ENCODE measurements at places on chromosomes 5 and 9.

- DNase-seq: no peak
These were observed 63.5 kb upstream of the MOCS2 start for GRCh38 chr5:53173083-53173482.

GRCh38 chr5:135900276-135900675 is 4.6 kb upstream of the IL9 start:
- no peak for DNase-seq

- DNase-seq: no peak
These were observed 574.8 kb downstream of the PSAT1 start for GRCh38 chr9:78871452-78872331.

- peak; percentile 14 for DNase-seq
These were observed 122.2 kb downstream of the LHX2 start for GRCh38 chr9:124133727-124134126.

- DNase-seq: no peak
These were observed 144.6 kb upstream of the MRPS30 start for GRCh38 chr5:44663991-44664710.

DNA sequence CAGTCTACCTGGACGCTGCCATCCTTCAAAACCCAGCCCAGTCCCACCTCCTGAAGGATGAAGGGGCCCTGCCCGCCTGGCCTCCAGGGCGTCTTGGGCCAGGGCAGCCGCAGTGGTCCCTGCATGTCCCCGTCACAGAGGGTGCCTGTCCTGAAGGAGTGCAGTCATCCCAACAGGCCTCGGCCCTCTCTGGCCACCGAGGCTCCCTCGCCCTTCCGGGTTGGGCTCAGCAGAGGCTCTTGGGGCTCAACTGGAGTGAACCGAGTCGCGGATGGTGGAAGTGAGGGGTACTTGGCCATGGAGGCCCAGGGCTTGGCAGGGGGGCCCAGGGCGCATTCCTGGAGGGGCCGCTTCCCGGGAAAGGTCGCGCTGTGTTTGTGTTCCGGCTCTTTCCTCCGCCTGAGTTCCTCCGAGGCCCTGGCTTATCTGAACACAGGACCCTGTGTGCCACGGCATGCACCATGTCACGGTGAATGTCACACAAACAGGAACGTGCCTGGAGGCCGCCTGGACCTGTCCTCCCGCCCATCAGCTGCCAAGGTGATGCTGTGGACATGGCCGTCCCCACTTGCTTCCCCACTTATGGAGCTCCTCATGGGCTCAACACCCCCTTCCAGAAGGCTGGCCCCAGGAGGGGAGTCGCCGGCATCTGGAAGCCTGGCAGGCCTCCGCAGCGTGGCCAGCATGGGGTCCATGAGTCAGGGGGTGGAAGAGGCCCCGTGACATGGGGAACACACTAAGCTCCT is 25.7 kb upstream of the OBP2B start:
- no peak for DNase-seq

- no peak for DNase-seq
These were observed 377.5 kb upstream of the RIOK2 start for GRCh38 chr5:97560599-97560993.

GRCh38 chr9:28471261-28471660 is 898.0 kb upstream of the C9orf72 start:
- no peak for DNase-seq

GRCh38 chr5:131693894-131694293 is 58.9 kb upstream of the RAPGEF6 start:
- DNase-seq: no peak

DNA sequence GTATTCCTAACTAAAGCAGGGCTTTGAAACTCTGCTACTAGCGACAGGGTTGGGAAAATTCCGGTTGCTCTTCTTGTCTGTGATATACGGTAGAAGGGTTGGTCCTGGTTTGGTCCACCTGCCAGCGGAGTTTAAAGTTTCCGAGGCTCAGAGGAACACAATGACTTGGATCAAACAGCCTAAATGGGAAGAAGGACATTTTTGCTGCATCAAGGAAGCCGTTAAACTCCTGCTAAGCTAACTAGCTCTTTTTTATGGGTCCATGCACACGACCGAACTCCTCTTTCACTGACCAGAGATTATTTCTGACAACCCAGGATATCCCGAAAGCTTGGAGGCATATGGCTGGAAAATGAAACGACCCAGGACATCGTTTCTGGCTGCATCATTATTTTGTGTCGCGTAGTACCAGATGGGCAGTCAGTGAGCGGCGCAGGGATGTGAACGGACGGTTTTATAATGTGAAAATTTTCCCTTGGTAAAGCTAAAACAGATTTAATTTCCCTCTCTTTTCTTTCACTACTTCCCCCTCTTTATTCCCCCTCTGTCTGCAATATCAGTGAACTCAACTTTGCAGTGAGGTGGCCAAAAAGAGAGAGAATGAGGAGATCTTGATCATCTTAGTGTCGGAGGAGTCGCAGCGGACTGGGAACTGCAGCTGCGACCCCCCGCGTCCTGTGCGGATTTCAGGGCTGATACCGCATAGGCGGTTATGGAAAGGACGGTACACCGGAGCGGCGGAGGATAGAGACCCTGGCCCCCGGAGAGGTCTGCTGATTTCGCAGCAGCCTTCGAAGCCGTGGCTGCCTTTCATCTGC is at the start of gene LURAP1L:
TSS of gene LURAP1L (plus strand) at position 160 of the 818 bp plus-strand sequence. CDS start 696 bp downstream, outside the sequence.
- DNase-seq: no peak

DNA sequence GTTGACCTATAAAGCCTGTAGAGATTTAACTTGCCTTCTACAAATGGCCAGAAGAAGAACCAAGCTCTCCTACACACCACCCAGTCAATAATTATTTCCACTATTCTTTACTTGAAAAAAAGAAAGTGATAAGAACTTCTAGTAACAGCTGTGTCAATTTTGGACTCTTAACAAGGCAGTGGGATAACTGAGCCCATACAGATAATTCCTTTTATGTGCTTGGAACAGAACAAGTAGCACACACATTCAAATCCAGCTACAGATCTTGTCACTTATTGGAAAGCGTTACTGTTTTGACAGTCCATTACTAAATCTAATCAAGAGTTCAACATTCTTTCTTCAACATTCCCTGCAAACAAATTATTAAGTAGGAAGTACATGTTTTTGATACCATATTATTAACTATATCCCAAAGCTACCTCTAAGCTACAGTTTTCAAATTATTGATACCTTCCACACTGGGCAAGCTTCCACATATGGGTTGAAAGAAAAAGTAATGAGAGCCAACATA is 6.3 kb downstream of the PTGER4 start:
- DNase-seq: no peak

GRCh38 chr5:154274828-154275185 is 84.3 kb downstream of the GALNT10 start:
- DNase-seq: no peak

DNA sequence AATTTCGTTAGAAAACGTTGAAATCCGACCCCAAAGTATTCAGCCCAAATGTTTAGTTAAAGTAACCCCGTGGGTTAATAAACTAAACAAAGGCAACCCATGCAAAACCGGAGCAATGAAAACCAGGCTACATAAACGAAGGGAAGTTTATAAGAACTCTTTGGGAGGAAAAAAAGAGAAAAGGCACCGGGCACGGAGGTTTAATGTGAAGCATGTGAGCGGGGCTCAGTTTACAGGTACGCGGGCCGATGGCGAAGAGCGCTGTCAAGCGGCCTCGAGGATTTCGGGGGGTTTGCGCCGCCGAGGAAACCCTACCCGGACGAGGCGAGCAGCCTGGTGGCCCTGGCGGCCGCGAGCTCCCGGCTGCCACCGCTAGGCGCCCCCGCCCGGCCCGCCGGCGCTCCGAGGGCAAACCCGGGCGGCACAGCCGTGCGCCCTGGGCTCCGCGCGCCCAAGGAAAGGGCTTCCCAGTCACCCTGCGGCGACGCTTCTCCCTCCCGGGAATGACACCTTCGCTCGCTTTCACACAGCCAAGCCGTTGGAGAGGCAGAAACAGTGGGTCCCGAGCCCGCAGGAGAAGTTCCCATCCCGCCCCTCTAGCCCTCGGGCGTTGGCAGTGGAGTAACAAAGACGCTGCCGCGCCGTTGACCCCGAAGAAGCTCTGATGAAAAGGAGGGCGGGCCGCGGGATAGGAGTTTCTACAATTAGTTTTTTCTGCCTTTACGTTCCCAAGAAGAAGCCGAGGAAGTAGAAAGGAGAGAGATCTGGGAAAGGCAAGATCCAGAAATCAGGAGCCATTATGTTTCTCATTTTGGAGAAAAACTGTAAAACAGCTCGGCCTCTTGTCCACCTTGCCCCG is 126.0 kb downstream of the TMEM174 start:
- DNase-seq: peak; percentile 30

GRCh38 chr5:138051441-138052296 is 18.8 kb upstream of the FAM13B start:
- DNase-seq: no peak

GRCh38 chr5:156361436-156362109 is 34.6 kb downstream of the SGCD start:
- DNase-seq: no peak

DNA sequence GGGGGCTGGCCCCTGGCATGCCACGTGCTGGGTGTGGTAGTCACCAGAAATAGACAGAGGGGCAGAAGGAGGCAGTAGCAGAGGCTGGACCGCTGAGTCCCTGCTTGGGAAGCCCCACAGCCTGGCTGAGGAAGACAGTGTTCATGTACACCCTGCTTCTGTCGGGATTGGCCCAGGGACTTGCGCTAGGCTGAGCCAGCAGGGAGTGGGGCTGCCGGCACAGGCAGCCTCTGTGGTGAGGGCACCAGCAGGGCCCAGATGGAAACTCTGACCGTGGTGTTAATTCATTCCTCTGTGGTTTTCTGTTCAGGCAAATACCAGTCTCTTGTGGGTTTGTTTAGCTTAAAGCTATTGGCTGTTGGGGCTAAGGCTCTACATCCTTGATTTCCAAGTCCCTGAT is 108.6 kb upstream of the RAD23B start:
- peak; percentile 58 for DNase-seq

- DNase-seq: no peak
These were observed 209.0 kb downstream of the SEC61B start for GRCh38 chr9:99431103-99431502.

GRCh38 chr5:17872204-17872603 is 237.9 kb downstream of the TAF11L14 start:
- no peak for DNase-seq

- no peak for DNase-seq
These were observed 241.5 kb upstream of the CLINT1 start for GRCh38 chr5:158100373-158100888.

- DNase-seq: no peak
These were observed 53.3 kb downstream of the FOXD1 start for GRCh38 chr5:73395256-73395655.

DNA sequence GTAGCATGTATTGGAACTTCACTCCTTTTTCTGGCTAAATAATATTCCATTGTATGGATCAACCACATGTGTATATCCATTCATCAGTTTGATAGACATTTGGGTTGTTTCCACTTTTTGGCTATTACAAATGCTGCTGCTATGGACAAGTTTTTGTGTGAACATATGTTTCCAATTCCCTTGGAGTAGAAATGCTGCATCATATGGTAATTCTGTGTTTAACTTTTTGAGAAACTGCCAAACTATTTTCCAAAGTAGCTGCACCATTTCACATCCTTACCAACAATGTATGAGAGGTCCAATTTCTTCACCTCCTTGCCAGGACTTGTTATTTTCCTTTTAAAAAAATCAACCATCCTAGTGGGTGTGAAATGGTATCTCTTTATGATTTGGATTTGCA is 8.4 kb downstream of the FRRS1L start:
- no peak for DNase-seq

DNA sequence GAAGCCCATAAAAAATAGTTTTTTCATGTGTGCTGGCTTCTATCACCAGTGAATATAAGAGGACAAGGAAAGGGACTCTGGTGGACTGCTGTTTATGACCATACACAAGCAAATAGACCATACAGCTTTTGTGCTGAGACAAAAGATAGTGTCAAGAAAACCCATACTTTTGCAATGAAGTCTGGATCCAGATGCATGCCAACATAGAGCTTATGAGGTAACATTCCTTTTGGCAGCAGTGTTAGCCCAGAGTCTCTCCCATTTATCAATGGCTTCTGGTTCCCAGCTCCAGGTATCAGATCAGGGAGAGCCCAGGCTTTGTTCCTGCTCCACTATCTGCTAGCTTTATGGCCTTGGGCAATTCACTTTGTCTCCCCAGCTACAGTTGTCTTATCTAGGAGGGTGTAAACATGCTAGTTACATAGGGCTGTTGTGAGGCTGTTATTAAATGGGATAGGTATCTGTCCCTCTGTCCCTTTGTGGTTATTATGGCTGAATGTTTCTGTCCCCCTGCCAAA is 55.6 kb downstream of the CCDC192 start:
- no peak for DNase-seq

DNA sequence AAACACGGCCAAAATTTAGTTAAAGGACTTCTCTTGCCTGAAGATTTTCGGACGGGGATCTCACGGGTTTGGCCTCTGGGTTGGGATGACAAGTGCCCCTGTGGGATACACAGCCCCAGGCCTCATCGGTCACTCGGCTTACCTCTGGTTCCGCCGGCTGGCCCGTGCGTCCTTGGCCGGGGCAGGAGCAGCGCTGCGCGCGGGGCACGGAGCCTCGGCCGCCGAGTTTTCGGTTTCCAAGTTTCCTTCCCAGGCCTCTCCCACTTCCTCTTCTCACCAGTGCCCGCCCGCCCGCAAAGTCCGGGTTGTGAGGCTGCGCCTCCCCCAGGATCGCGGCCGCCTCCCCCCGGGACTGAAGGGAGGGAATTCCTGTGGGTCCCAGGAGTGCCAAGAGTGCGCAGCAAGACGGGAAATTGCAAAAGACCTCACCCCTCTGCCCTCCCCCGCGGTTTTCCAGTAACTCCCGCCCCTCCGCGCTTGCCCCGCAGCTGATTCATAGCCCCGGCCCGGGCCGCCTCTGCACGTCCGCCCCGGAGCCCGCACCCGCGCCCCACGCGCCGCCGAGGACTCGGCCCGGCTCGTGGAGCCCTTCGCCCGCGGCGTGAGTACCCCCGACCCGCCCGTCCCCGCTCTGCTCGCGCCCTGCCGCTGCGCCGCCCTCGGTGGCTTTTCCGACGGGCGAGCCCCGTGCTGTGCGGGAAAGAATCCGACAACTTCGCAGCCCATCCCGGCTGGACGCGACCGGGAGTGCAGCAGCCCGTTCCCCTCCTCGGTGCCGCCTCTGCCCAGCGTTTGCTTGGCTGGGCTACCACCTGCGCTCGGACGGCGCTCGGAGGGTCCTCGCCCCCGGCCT is at the start of gene OSMR:
TSS of gene OSMR (plus strand) at position 487 of the 853 bp plus-strand sequence. CDS start 23,033 bp downstream, outside the sequence.
- DNase-seq: peak; percentile 7

DNA sequence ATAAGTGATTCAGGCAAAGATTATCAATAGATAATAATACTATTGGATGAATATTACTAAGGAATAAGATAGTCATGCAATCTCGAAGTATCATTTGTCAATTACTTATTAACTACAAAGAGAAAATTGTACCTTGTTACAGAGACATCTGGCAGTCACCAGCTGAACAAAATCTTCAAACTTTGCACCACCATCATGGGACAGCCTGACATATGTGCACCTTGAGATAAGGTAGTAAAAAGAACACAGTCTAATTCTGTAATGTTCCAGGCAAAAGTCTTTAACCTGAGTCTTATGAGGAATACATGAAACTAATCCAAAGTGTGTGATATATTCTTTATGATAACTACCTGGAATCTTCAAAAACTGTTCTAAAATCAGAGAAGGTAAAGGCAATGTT is 423.0 kb upstream of the ZNF608 start:
- DNase-seq: no peak

Data from activated CD4-positive, alpha-beta T cell treated with anti-CD3 and anti-CD28 coated beads, Interleukin-10, Interleukin-2, amounts not matched to agents 100 ng/mL and 50 ng/mL, durations not matched to agents 16 hours and 8 hours (primary cell).